GF-D8 (cell line): ENCODE measurements at places on chromosomes 1 and 21.

DNA sequence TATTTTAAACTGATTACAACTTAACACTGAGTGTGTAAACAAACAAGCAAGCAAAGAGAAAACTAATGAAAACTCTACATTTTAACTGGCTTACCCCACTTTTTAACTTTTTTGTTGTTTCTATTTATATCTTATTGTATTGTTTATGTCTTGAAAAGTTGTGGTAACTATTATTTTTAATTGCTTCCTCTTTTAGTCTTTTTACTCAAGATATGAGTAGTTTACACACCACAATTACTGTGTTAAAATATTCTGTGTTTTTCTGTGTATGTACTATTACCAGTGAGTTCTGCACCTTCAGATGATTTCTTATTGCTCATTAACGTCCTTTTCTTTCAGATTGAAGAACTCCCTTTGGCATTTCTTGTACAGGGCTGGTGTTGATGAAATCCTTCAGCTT lies 4.7 kb upstream of the HHAT start:
- DNase-seq, result no peak

- no peak for DNase-seq
Observed at GRCh38 chr1:216904471-216904870, 181.2 kb upstream of the ESRRG start.

DNA sequence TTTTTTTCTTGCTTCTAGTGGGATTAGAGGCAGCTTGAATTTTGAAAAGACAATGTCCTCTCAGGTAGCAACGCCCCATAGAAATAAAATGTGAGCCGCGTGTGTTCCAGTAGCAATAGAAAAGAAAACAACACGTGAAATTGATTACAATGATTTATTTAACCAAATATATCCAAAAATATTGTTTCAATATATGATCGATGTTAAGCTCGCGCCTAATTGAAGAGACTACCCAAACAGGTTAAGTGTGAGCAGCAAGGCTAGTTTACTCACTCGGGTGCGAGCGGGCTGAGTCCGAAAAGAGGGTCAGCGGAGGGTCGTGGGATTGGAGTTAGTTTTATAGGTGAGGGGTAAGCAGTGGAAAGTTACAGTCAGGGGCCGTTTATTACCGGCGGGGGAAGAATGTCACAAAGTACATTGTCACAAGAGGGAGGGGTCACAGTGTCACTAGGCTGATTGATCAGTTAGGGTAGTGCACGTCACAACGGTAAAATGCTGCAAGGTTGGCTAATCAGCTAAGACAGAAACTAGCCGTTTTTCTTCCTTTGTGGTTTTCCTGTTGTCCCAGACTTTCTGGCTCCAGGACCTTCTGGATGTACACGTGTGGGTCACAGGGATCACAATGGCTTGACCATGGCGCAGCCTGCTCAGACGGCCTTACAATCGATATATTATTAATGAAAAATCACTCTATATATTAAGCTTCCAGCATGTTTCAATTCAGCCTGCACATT lies 697 bp upstream of the ZNF670 start:
- DNase-seq, result peak; percentile 44

DNA sequence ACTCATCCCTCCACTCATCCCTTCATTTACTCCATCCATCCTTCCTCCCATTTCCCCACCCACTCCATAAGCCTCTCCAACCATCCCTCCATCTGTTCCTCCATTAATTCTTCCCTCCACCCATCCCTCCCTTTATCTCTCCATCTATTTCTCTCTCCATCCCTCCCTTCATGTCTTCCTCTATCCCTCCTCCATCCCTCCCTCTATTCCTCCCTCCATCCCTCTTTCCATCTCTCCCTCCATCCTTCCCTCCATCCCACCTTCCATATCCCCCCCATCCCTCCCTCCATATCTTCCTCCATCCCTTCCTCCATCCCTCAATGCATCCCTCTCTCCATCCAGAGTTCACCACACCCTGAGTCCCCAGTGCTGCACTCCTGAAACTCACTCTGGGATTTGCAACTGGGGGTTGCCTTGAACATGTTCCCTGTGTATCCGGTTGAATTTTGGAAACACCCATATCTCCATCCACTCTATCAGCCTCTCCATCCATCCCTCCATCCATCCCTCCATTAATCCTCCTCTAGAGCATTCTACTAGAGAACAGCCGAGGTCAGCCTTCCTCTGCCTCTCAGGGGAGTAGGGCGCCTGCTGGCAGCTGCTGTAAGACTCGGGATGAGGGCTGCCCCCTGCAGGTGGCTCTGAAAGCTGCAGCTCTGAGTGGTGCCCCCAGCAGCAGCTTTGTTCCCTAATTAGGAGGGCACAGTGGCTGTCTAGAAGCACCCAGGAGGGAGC lies 39.4 kb downstream of the ABCG1 start:
- DNase-seq, result peak; percentile 10

GRCh38 chr1:50425376-50426107 lies 2.3 kb upstream of the DMRTA2 start:
- DNase-seq, result no peak

- DNase-seq, result no peak
Observed at GRCh38 chr1:17742583-17742982, 12.6 kb upstream of the ACTL8 start.

GRCh38 chr1:234735916-234736315 lies 125.9 kb upstream of the IRF2BP2 start:
- DNase-seq, result no peak

- DNase-seq, result no peak
Observed at GRCh38 chr1:53627031-53627430, 111.9 kb downstream of the GLIS1 start.

DNA sequence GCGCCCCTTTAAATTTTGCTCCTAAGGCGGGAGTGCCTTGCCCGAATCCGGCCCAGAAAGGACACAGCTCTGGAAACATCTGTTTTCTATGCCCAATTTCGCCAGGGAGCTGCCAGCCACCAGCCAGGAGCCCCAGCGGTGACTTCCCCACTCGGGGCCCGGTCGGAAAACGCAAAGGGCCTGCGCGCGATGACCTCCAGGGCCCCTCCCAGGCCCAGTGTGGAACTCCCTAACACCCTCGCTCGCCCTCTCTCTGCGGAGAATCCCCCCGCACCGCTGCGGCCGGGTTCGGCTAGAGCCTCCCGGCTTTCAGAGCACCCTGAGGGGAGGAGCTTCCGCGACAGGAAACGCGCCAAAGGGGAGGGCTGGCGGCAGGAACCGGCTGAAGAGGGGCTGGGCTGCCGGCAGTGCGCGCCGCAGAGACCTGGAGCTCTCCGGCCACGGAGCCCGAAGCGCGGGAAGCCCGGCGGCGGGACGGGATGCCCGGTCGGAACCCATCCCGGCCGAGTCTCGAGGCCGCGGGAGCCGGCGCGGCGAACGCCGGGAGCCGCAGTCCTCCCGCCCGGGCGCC lies 505 bp downstream of the CLSPN start:
- peak; percentile 83 for DNase-seq

- no peak for DNase-seq
Observed at GRCh38 chr1:229159668-229160544, 111.0 kb upstream of the RAB4A start.

DNA sequence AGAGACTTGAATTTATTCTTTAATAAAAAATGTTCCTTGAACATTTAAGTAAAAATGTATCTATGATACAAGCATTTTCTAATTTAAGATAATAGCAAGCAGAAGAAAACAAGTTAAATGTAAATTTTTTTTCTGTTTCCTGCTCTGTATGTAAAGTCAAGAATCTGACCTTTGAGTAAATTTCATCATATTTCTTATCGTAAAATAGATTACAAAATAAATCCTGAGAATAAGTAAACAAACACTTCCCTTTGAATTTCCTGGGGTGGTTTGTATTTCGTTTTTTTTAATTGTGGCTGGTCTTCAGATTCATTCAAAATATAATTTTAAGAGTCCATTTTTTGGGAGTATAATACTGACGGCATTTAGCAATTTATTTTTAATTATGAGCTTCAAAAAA lies 77.6 kb downstream of the POU2F1 start:
- no peak for DNase-seq

- no peak for DNase-seq
Observed at GRCh38 chr1:204959374-204959773, 83.6 kb upstream of the CNTN2 start.

GRCh38 chr1:86207323-86207722 lies 50.8 kb upstream of the COL24A1 start:
- no peak for DNase-seq

DNA sequence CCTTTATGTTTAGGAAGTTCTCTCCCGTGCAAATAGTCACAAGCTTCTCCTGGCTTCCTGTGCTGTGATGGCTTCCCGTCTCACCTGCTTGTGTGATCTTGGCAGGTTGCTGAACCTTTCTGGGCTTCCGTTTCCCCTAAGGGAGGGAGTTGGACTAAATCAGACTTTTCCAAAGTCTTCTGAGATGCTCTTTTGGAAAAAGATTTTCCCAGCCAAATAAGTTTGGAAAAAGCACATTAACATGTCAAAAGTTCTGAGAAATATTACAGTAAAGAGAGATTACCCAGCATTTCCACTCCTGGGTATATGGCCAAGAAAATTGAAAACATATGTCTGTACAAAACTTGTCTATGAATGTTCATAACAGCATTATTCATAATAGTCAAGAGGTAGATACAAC lies 36.0 kb upstream of the TENT5C start:
- no peak for DNase-seq

GRCh38 chr1:245207801-245208200 lies 53.0 kb downstream of the KIF26B start:
- DNase-seq, result no peak

GRCh38 chr1:66275083-66275482 lies 258.9 kb upstream of the SGIP1 start:
- DNase-seq, result no peak

DNA sequence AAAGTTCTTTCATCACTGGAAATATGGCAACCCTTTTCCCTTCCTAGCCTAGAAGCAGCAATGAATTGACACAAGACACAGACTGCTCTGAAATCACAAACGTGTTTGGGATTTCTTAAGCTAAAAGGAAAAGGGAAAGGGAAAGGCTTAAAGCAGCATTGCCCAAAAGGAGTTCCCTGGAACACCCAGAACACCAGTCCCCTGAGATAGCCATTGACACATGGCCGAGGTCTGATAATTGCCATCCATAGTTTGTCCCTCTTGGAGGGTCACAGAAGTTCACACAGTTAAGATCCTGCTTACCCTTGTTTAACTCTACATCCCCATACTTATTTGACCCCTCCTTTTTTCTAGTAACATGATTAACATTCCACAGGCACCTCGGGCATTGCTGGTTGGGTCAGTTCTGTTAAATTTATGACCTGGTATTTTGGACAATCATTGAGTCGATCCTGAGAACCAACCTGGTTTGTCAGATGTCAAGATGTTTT lies 72.9 kb downstream of the ZNF281 start:
- DNase-seq, result no peak

- DNase-seq, result no peak
Observed at GRCh38 chr1:6873298-6874015, 88.2 kb downstream of the CAMTA1 start.

GRCh38 chr1:187788718-187789117 lies 960.0 kb downstream of the PLA2G4A start:
- DNase-seq, result no peak

DNA sequence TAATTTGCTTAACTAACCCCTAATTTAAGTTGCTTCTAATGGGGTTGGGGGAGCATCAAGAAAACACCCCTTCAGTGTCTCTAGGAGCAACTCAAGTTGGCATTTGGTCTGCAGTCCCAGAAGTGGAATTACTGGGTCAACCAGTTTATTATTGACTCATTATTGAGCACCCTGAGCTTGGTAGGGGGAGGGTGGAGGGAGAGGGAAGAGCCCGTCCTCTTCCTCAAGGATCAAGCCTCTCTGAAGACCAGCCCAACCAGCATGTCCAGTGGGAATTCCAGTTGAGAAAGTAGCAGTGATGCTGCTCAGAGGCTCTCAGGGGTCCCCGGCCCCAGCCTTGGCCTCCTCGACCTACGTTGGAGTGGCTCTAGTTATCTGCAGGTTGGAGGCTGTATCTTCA lies 2.1 kb upstream of the PLA2G2F start:
- no peak for DNase-seq

DNA sequence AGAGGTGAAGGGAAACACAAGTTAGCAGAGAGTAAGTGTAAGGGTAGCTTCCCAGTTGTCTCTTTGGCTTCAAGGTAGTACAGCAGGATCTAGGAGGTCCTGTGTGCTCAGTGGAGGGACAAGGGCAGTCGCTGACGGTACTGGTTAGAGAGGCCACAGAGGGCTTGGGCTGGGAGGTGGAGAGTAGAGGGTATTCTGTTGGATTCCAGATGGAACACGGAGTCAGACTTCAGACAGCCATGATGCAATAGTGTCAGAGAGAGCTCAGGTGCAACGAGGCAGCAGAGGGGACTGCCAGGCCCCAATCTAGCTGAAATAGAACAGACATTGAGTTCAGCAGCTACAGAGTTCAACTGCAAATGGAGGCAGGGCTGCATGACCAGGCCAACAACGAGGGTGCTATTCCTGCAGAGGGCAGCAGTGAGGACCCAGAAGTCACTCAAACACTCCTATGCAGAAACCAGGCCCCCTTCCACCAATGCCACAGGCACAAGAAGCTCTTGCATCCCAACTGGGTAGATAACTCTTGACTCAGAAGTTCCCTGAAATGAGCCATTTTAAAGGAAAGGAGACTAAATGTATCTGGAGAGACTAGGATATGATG lies 325.0 kb upstream of the ESRRG start:
- DNase-seq, result no peak

- DNase-seq, result no peak
Observed at GRCh38 chr1:47763591-47764171, 233.5 kb downstream of the TRABD2B start.
